ENCODE measurements at places on chromosomes 1 and 21.
A peak's percentile ranks its signal among the peaks of the same experiment; 100 is the strongest.

DNA sequence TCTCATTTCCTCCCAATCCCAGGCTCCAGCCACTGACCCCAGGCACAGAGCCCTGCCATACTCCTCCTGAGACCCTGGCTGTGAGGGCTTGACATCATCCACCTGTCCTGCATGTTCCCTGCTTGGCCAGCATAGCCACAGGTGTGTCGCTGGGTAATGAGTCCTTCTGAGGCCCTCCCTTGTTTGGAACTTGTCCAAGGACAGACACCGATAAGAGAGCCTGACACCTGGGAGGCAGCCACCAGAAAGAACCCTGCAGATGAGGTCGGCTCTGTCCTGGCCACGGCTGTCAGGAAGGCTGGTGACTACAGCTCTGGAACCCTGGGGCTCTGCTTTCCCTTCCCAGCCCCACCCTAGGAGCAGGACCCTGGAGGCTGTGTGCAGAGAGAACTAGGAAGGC, 34.6 kb downstream of the TMEM63A start:
- DNase-seq: no peak

GRCh38 chr1:21882721-21883415, 54.2 kb downstream of the HSPG2 start:
- no peak for DNase-seq

DNA sequence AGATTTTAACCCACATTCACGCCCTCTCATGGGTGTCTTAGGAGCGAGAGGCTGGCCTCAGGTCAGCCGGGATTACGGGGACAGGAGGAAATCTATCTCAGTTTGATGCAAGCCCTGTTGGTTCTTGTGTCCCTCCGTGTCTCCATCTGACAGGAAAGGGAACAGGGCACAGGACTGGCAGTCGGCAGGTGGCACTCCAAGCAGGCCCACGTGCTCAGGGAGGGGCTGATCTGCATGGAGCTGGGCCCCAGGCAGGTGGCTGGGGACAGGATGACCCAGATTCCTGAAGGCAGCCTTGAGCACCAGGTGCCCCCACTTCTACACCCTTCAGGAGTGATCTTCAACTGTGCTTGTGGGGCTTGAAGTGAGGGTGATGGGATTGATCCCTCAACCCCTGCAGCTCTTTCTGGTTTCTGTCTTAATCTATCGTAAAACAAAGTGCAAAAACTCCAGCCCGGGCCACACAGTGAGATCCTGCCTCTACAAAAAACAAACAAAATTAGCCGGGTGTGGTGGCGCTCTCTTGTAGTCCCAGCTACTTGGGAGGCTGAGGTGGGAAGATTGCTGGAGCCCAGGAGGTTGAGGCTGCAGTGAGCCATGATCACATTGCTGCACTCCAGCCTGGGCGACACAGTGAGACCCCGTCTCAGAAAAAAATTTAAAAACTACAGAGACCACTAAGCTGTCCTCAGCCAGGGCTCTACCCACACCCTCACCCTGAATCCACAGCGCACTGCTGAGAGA, 8.3 kb downstream of the PLEKHG5 start:
- DNase-seq: no peak

DNA sequence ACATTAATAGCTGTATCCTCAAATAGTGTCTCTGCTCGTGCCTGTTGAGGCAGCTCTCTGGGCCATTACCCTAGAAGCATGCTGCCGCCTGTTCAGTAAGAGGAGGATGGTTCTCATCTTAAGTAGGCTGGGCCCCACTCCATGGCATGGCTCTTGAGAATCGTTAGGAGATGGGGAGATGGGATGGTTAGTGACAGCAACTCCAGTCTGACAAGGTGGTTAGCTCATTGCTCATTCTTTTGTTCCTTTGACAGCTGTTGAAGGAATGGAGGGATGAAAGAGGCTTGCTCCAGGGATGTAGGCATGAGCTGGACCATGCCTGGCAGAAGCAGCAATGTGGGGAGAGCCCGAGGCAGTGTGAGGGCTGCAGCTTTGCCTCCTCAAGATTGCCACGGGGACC, 68.2 kb downstream of the MAP10 start:
- DNase-seq: no peak

- DNase-seq: no peak
These were observed 55.9 kb upstream of the TSPAN2 start for GRCh38 chr1:115145226-115145625.

DNA sequence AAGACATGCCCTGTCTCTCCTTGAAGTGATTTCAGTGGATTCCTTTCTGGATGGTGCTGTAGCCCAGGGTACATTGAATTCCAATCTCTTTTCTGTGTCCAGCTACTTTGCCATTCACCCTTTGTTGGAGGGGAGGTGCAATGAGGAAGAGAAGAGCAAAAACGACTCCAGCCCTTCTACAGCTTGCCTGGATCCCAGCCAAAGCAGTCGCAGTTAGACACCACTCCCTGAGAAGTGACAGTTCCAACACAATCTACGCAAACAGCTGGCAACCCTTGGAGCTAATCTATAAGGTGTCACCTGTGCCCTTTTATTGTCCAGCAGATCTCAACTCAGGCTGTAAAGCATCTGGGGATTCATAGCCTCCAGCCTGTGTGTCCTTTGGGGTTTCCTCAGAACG, 4.6 kb downstream of the CD244 start:
- no peak for DNase-seq

GRCh38 chr21:42115136-42115683, 44.1 kb downstream of the UMODL1 start:
- no peak for DNase-seq

DNA sequence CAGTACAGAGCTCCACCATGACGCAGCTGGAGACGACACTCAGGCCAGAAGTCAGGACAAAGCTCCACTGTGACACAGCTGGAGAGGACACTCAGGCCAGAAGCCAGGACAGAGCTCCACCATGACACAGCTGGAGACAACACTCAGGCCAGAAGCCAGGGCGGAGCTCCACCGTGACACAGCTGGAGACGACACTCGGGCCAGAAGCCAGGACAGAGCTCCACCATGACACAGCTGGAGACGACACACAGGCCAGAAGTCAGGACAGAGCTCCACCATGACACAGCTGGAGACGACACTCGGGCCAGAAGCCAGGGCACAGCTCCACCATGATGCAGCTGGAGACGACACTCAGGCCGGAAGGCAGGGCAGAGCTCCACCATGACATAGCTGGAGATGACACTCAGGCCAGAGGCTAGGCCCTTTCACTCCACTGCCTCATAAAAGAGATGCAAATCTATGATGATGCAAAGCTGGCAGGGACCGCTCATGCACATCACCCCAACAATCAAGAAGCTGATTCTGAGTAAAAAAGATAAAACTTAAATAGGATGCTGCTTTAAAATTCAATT, 13.6 kb upstream of the OR2B11 start:
- no peak for DNase-seq

DNA sequence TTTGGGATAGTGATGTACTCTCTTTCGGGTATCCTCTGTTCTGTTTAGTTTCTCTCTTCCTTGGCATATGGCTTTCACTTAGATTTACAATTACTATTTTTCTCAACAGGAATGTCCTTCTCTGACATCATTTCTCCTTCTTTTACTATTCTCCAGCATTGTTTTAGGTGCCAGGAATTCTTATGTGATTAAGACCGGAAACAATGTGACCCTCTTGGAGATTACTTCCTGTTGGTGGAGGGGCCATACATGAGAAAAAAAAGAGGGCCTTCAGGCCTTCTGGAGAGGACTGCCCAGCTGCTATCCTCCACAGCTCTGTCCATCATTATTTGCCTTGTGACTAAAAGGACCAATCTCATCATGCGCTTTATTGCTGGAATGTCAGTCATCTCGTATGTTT, 50.4 kb upstream of the ADAMTS5 start:
- peak; percentile 3 for DNase-seq

- no peak for DNase-seq
These were observed 84.3 kb downstream of the PTPN14 start for GRCh38 chr1:214467078-214467585.

GRCh38 chr1:215605011-215605621, 38.0 kb downstream of the KCTD3 start:
- peak; percentile 17 for DNase-seq

- DNase-seq: peak; percentile 42
These were observed 94.0 kb downstream of the HMGB4 start for GRCh38 chr1:33957854-33958253.

DNA sequence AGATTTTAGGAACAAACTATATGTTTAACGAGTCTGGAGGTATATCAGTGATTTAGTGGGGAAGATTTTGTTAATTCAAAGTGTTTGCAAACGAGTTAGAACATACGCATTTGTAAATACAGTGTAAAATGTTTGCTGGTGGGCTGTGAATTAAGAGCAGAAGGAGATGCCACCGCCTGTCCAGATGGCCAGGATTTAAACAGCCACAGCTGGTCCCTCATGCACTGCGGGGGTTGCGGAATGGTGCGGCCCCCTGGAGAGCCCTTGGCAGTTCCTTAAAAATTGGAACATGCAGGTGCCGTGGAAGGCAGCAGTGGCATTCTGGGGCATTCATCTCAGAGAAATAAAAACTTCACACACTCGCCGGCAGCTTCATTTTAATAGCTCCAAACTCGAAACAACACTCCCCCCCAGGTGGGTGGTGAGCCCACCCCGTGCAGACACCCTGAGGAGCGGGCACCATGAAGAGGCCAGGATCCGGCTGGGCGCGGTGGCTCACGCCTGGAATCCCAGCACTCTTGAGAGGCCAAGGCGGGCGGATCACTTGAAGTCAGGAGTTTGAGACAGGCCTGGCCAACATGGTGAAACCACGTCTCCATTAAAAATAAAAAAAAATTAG, 3.5 kb upstream of the C1orf159 start:
- no peak for DNase-seq

Data from GM23248 (cell line).